ENCODE measurements at places on chromosomes 7 and 10.

DNA sequence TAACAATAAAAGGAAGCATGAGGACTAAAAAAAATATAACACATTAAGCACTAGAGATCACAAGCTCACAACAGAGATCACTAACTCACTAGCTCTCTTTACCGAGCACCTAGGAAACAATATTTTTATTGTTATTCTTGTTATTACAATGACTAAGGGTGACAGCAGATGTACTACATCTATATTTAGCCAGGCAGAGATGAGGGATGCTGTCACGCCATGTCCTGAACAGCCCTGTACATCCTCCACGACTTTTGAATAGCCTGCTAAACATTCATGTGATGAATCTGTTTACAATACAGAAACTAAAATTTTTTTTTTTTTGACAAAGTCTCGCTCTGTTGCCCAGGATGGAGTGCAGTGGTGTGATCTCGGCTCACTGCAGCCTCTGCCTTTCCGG lies 22.7 kb downstream of the FAM133B start:
- no peak for DNase-seq

DNA sequence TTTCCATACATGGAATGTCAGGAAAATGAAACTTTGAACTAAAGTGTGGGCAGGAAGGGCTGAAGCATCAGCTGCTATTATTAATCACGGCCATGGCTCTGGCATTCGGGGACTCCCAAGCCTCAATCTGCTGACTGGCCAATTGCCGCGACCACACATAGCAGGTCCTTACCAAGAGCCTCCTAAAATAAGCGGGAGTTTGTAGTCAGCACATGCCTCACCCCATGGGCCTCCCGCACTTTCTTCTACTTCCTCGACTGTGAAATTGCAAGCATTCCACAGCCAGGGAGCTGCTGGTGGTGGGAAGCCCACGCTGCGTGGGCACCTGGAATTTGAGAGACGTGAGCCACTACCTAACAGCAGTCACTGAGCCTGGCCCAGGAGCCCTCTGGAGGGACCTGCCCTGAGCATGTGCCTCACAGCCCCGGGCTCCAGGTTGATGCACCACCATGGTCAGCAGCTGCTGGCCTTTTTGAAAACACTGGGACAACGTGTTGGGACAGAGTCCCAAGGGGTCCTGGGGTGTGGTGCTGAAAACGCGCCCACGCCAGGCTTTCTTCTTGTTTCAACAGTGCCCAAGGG lies 211.4 kb downstream of the TNS3 start:
- no peak for DNase-seq

DNA sequence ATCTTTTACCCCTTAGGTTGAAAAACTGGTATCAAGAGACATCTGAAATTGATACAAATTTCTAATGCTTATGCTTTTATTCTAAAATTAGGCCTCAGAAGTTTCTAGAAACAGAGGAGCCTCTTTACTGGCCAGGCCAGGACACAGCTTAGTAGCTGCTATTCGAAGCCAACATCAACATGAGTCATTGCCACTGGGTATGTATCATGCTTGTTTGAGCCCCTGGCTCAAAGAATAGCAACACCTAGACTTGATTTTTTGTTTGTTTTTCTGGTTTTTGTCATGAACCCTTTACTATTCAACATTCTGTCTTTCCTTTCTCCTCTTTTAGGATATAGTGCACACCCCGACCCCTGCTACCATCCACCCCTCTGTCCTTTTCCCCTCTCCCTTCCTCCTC lies 90.9 kb upstream of the STK17A start:
- DNase-seq = no peak

DNA sequence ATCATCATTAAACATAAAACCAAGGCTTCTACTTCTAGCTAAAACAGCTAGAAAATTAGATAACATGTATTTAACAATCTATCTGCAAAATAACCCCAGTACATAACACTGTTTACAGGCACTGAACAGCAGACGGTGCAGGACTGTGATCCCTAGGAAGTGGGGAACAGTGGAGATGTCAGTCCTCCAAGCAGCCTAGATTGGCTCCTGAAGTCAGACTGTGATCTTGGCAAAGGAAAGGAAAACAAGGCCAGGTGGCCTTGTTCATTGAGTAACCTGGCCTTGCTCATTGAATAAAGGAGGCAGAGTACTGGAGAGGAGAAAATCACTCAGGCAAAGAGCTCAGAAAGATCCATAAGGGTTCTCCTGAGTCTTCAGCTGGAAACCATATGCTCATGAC lies 77.7 kb upstream of the DIP2C start:
- DNase-seq = no peak

DNA sequence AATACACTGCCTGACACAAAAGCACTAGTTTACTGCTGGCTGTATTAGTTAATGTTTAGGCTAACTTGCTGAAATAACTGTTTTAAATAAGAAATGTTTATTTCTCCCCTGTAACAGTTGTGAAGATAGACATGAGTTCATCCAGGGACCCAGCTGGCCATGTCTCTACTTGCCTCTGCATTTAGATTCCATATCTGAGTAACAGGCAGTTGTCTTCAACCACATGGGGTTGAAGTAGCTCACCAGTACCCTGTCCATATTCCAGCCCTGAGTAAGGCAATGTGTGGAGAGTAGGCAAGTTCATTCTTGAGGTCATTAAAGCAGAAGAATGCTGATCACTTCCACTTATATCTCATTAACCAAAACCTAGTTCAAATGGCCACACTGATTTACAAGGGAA lies 31.1 kb upstream of the RSBN1L start:
- no peak for DNase-seq

DNA sequence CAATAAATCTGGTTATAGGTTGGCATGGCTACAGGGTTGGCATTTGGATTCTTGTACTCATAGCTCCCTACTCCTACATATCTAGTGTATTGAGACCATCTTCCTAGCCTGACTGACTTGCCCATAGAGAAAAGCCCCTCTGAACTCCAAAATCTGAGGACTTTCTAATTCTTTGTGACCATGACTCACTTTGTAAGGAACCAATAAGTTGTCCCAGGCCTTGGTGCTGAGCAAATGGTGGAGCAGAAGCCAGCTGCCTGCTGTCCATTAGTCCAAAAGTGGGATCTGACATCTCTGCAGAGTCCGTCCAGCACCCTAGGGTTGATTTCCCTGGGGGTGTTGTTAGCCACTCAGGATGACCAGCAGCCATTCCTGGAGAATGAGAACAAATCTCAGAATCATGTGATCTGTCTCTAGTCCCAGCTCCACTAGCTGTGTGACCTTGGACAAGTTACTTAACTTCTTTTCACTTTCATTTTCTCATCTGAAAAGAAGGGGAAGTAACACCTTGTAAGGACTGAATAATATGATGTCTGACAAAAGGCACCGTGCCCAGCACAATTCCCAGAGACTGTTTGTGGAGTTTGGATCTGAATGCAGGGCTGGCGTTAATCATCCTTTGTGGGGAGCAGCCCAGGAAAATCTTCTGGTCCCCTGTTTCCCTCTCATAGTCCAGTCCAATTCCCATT lies 44.1 kb downstream of the MTURN start:
- no peak for DNase-seq

GRCh38 chr7:114921631-114922025 lies 266 bp upstream of the MDFIC start:
- no peak for DNase-seq

DNA sequence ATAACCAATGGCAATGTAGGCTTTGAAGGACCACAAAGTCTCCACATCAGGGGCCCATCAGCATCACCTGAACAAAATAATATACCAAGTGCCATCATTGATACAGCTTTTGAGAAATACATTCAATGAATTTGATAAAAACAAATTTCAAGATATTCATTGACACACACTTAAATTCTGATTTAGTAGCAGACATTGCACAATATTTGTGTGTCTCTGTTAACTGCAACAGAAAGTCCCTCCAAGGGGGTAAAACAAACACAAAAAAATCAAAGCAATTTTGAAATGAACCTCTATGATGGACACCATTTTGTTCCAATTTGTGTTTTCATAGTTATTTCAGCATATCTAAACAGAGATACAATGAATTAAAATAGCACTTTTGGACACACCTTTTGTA lies 86.8 kb upstream of the RSU1 start:
- DNase-seq = no peak

- DNase-seq = no peak
Observed at GRCh38 chr7:137276189-137276588, 67.3 kb downstream of the PTN start.

GRCh38 chr7:40282858-40283257 lies 148.1 kb downstream of the SUGCT start:
- no peak for DNase-seq

GRCh38 chr7:129238546-129238945 lies 13.7 kb downstream of the AHCYL2 start:
- DNase-seq = no peak

DNA sequence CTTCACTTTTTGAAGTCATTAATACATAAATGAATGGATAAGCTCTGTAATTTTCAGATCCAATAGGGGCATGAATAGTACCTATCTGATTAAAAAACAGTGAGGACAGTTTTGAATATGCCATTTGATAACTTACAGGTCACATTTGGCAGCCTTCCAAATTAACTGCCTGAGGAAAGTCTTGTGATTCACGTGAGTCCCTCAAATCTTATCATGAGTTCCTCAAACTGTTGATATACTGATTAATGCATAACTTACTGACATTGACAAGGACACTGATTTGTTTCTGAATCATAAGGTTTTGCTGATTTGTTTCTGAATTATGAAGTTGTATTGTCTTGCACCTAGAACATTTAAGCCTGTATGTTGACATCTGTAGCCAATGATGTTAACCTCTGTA lies 55.1 kb downstream of the ANKMY2 start:
- DNase-seq = no peak
